ENCODE measurements at places on chromosomes 6 and 20.
A peak's percentile ranks its signal among the peaks of the same experiment; 100 is the strongest.

DNA sequence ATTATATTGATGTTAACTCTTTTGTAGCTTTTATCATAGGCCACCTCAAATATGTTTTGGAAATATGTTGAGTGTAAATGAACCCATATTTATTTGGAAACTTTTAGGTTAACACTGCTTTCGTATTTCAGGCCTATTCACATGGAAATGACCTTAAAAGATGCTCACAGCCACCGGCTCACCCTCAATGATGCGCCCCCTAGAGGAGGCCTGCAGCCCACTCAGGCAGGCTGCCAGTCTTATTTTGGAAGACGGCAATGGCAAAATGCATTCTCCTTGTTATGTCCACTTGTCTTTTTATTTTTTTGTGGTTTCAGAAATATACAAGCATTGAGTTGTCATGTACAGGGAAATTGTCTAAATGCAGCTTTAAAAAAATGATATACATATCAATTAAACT lies 869.7 kb downstream of the PHF3 start:
- peak; percentile 3 for DNase-seq

GRCh38 chr6:75855052-75855451 lies 106.0 kb downstream of the MYO6 start:
- DNase-seq, result peak; percentile 49

DNA sequence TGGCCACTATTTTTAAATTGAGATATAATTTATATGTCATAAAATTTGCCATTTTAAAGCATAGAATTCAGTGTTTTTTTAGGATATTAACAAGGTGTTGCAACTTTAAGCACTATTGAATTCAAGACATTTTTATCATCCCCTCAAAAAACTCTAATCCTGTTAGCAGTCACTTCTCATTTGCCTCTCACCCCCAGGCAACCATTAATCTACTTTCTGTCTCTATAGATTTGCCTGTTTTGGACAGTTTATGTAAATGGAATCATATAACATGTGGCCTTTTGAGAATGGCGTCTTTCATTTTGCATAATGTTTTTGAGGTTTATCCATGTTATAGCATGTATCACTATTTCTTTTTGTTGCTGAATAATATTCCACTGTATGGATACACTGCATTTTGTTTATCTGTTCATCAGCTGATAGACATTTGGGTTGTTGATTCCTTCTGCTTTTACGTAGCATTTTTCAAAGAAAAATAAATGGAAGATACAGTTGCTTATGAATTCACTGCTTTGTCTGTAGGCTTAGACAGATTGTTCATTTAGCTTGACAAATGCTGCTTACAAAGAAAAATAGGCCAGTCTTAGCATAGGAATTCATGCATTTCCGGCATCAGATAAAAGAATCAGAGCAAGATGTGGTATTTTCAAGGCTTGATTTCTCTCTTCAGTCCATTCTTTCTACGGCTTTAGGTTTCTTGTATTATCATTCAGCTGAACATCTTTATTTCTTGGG lies 52.9 kb downstream of the STK4 start:
- DNase-seq, result no peak

DNA sequence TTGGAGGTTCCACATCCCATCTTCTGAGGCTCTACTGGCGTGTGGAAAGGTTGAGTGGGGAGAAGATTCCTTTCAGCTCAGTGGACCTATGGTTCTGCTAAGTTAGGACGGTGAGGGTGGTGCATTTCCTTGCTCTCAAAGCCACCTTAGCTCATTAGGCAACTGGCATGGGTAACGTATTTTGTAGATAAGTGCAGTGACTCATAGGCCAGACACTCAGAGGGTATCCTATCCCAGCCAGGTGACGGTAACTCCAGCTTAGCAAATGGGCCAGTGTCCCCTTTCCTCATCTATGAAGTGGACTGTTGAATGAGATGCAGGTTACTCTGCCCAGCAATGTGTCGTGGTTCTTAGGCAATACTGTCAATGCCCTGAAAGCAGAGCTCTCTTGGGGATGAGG lies 3.7 kb downstream of the RPS6KA2 start:
- DNase-seq, result no peak

DNA sequence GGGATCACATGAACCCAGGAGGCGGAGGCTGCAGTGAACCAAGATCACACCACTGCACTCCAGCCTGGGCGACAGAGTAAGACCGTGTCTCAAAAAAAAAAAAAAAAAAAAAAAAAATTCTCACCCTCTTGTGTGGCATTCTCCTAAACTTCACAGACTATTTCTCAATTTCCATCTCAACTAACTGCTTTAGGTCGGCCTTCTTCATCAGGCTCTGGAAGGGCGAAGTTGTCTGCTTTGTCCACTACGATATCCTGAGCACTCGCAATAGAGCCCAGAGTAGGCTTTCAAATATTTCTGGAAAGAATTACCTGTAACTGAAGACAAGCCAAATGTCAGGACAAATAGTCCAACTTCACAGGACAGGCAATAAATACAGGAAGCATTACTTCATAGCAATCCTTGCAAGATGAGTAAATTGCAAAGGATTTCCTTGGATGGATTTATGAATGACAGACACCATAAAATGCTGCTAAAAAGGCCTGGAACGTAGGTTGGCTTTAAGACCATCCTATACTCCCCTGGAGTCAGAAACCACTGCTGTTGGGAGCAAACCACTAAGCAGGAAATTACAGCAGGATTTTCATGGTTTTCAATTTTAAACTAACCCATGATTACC lies 116.3 kb upstream of the SLC2A12 start:
- DNase-seq, result peak; percentile 32

- DNase-seq, result no peak
These were observed 40.1 kb downstream of the TRAF3IP2 start for GRCh38 chr6:111565326-111566221.

GRCh38 chr20:49666911-49667310 lies 46.8 kb downstream of the B4GALT5 start:
- no peak for DNase-seq

DNA sequence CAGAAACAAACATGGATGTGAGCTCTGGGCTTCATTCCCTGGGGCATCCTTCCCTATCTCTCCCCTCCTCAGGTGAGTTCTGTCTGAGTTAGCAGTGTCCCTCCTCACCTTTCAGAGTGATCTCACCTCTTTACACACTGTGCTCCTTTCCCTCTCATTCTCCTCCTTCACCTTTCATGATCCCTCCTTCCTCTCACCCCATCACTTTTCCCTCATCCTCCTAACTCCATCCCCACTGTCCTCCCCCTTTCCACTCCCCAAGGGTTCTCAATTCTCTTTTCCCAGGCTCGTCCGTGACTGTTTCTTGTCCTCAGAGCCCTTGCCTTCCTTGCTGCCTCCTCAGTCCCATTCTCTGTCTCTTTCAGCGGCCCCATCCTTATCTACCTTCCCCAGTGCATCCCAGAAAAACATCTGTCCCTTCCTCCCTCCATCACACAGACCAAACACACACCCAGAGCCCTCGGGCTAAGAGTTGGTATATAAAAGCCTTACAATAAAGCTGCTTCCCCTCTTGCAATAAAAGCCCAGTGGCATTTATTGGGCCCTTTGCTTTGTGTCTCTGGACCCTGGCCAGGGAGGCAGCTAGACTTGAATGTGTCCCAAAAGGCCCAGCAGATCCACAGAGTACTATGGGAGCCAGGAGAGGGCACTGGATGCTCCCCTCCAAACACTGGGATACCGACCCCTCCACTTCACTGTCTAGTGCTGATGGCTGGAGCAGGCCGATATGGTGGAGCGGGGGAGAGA lies 1.9 kb downstream of the RNF39 start:
- no peak for DNase-seq

GRCh38 chr20:53547664-53548239 lies 45.9 kb downstream of the ZNF217 start:
- peak; percentile 63 for DNase-seq

DNA sequence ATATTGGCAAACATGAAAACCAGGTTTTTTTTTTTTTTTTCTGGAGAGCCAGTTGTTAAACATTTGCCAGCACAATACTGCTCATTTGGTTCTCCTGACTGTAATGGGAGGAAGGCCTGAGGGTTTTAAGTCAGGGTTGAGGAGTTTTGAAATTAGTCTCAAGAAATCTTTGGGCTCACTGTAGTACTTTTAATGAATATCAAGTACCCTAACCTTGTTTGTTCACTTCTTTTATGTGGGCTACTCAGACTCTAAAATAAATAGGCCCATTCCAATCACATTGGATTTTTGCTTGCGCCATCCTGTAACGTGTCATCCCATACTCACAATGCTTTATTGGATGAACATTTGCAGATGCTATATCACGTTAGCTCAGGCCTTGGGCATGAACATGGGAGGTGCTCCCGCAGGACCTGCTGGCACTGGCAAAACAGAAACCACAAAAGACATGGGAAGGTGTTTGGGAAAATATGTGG lies 146.9 kb downstream of the DNAH8 start:
- no peak for DNase-seq

GRCh38 chr20:57040924-57041323 lies 225.5 kb downstream of the BMP7 start:
- no peak for DNase-seq

DNA sequence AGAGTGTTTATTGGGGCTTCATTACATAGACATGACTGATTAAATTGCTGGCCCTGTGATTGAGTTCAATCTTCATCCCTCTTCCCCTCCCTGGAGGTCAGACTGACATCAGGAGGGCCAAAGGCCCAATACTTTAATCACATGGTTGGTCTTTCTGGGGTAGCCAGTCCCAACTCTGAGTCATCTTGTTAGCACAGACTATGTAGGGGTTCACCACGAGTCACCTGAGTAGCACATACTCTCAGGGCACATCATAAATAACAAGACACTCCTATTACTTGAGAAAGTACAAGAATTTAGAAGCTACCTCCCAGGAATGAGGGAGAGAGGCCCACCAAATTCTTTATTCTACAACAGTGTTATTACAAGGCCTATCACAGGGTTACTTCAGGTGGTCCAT lies 11.3 kb downstream of the GINS1 start:
- peak; percentile 29 for DNase-seq

DNA sequence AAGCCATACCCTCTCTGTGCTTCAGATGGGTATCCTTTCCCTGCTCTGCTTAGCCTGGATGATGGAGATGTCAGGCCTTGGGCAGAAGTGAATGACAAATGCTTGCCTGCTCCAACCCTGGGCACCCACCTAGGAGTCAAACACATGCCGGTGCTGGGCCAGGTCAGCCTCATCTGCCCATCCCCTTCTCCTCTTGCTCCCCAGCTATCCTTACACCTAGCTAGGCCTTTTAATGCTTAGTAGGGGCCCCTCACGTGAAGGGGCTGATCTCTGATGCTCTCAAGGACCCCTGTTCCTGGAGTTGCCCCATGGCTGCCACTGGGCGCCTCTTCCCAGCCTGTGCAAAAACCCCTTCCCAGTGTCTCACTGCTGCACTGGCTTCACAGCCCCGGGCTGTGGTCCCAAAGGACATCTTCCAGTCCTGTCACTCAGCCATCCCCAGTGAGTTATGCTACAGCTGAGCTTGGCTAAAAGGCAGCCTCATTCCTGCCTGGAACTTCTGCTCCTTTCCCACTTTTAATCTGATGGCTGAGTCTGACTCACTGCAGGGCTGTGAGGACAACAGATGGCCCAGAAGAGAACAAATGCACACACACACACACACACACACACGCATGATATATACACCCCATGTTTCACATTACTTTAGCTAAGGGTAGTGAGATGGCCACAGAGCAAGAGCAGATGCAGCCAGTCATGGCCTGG lies 12.8 kb upstream of the SDCBP2 start:
- DNase-seq, result no peak

- no peak for DNase-seq
These were observed 52.0 kb downstream of the NHLRC1 start for GRCh38 chr6:18070486-18070885.

DNA sequence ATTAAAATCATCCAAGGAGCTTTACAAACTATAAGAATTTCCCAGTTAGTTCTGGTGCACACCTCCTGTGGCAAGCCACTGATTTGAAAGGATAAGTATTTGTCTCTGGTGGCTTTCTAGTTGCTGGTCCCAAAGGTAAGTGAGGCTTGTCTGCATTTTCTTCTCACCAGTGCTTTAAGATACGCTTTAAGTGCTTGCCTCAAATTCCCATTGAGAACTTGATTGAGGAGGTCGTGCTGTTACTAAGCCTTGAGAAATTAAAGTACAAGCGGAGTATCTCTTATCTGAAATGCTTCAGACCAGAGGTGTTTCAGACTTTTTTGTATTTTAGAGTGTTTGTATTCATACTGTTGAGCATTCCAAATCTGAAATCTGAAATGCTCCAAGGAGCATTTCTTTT lies 29.9 kb upstream of the MYO6 start:
- no peak for DNase-seq

DNA sequence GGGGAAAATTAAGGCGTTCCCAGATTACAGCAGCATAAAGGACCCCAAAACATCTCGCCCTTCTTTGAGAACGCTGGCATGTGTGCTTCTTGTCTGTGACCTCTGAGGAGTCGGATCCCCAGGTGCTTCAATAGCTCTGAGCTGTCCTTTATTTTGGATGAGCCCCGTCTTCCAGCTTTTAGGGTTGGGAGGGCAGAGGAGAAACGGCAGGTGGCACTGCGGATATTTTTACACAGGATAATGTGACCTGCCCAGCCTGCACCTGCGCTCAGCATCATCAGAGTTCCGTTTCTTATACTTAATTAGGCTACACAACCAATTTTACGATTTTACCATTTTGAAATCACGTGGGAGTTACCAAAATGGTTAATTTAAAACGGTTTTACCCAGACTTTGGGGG lies 147.7 kb upstream of the RPS6KA2 start:
- no peak for DNase-seq

DNA sequence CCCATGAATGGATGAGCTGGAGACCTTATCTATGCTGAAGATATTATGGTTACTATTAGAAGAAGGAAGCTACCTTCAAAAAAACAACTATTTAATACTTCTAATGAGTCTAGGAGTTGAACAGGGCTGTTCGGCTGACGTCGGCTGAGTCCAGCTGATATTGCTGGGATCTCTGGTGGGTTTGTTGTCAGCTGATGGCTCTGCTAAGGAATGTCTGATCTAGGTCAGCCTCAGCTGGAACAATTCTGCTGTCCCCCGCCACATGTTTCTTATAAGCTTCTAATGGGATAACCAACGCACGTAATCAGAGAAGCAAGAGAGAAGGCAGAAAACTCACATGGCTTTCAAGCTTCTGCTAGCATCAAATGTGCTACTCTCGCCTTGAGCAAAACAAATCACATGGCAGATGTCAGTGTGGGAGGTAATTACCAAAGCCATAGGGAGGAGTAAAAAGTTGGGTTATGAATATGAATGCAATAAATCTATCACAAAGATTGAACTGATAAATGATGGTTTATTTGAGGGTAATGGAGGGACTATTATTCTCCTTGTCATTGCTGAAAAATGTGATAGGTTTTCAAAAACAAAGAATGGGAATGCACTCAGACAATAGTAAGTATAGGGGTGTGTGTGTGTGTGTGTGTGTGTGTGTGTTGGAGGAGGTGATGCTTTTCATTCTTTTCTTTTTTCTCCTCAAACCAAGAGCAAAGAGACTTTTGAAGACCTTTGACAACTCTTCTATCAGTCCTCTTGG lies 71.5 kb downstream of the BTBD3 start:
- DNase-seq, result no peak

DNA sequence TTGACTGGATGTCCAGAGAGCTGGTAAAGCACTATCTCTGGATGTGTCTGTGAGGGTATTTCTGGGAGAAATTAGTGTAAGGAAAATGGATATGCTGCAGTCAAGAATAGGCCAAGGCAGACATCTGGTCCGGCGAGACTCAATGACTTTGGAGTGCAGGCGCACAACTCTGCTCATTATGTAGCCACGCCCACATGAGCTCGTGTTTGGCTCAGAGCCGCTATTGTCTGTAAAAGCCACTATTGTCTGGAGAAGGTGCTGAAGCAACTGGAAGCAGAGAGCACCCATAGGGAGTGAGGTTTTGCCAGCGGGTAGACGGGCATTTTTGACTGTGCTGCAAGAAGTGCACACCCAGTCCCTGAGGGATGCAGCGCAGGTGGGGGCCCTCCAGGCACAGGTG lies 305.0 kb upstream of the POU3F2 start:
- no peak for DNase-seq

All from suppressor macrophage treated with lipopolysaccharide for 1 hour (primary cell).